ENCODE measurements at places on chromosomes 3 and 15. TPM values are rescaled to one million over a fixed set of nuclear protein-coding genes. Genes with fewer than 3 reads are reported as not detected.

Gene UPK1B
- not detected for total RNA-seq

Gene MKRN2OS
- total RNA-seq = not detected

Gene GLDN
- total RNA-seq = 0.53 TPM

Gene SAXO2
- 0.71 TPM for total RNA-seq

Gene FANCD2OS
- not detected for total RNA-seq

Gene MTFMT
- 26.4 TPM for total RNA-seq

Gene GOLGA6L9
- total RNA-seq = under 0.01 TPM

All from myometrial cell (primary cell).